ENCODE measurements at places on chromosomes 2 and 18.

DNA sequence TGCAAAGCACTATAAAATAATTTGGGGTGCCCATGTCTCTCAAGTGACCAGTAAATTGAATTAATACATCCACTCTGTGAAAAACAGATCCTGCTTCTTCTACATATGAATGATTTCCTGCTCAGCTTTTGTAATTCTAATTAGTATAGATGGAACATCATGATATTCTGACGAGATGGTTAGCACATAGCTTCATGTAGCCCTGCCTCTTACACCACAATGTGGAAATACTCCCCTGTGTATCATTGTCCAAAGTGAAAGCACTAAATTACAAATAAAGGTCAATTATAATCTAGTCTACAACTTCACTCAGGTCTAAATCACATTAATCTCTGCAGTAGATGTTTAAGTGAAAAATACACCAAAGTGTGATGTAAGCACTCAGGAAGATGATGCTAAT lies 32.9 kb upstream of the SYT4 start:
- no peak for DNase-seq

GRCh38 chr18:54612237-54612636 lies 21.2 kb downstream of the DYNAP start:
- no peak for DNase-seq

DNA sequence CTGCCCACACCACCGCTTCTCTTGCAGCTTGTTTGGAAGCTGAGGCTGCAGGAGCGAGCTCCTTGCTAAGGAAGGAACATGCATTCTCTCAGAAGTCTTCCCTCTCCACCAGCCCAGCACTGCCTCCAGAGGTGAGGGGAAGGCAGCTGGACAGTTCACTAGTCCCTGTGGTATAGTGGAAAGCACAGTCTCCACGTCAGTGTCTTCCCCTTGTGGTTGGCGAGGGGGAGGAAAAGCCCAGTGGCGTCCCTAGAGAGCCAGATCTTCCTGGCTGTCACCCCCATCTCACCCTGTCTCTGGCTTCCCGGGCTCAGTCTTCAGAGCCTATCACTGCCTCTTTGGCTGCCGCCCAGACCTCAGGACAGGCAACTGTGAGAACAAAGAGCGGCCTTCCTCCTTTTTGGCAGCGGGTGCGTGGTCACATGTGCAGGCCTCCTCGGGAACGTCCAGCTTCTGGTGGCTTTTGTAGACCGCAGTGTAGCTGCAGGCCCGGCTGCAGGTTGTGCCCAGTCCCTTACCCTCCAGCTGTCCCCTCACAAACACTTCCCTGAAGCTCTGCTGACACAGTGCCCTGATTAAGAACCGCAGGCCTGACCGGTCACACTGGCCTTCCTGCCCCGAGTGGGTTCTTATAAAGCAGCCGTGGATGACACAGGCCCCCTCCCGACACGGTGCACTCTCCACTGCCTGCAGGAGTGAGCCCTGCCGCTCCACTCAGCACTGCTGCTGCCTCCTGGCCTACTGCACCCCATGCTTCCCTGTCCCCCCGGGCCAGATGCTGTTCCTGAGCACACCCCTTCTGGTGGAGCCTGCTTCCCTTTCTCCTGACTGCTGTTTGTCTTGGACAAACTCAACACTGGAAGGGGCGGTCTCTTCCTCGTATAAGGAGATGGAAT lies 90.9 kb downstream of the RNF144A start:
- DNase-seq: no peak

GRCh38 chr2:46390036-46390435 lies 89.3 kb upstream of the TMEM247 start:
- DNase-seq: no peak

DNA sequence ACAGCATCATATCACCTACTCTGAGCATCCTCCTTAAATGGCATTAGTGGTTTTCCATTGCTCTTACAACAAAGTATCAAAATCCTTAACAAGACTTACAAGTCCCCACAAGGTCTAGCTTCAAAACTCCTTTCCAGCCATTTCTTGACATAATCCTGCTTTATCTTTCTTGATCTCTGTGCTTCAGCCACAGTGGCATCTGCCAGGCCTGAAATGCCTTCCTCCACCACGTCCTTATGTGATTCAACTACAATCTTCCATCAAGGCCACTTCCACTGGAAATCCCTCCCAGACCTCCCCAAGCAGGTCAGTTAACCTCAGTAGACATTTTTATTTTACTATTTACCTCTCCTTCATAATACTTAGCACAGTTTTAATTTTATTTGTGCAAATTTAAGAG lies 83.8 kb upstream of the CCDC150 start:
- no peak for DNase-seq

DNA sequence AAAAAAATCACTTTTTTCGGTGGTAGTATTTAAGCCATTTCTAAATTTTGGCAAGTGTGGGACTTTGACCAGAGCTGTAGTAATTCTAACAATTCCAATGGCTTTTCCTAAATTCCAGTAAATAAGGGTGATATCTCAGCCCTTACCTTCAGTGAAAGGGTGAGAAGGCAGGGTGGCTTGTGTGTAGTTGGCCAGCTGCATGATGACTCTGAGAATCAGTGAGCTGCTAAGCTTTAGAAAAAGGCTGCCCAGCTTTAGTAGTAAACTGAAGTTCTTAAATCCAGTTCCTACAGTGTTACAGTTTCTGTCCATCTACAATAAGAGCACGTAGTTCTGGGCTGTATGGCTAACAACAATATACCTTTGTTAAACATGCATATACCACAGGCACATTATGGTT lies 42.0 kb downstream of the OXER1 start:
- no peak for DNase-seq

All from stimulated activated CD4-positive, alpha-beta T cell treated with anti-CD3 and anti-CD28 coated beads, Interleukin-4, amount 100 ng/mL, for 48 hours (primary cell).